ENCODE measurements at places on chromosomes 6 and 20.
A peak's percentile ranks its signal among the peaks of the same experiment; 100 is the strongest.

DNA sequence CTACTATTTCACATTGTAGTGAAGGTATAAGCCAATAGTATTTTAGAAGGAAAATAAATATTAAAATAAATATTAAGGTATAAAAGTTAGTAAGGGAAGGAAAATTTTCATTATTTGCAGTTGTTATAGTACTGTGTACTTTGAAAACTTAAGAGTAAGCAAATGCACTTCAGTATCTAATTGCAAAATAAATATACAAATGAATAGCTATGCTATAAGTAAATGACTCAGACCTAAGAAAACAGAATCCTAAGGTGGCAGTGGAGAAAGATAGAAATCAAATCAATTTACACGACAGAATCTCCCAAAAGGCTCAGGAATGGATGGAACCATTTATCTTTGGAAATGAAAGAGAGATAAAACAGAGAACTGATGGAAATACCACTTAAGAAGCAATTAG is 24.7 kb upstream of the UBR2 start:
- no peak for DNase-seq

DNA sequence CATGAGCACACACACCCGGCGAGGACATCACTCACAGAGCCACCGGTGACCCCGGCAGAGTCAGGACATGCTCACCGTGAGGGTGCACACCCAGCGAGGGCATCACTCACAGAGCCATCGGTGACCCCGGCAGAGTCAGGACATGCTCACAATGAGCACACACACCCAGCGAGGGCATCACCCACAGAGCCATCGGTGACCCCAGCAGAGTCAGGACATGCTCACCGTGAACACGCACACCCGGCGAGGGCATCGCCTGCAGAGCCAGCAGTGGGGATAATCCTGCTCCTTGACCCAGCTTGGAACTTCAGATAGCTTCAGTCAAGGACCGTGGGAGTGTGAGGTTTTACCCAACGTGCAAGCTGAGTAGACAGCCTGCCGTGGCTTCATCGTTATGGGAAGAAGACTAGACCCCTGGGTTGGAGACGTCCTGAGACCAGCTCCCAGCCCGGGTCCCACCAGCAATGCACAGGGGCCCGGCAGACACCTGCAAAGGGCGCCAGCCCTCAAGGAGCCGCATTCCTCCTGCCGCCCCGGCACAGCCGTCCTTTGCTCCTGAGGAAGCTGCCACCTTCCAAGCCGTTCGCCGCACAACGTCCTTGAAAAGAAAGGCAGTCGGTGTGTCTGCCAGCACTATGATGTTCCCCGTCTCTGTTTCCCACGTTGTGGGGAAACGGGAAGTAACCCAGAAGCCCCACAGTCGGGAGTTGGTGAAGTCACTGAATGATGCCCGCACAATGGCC is 192.3 kb downstream of the DLL1 start:
- DNase-seq, result no peak

DNA sequence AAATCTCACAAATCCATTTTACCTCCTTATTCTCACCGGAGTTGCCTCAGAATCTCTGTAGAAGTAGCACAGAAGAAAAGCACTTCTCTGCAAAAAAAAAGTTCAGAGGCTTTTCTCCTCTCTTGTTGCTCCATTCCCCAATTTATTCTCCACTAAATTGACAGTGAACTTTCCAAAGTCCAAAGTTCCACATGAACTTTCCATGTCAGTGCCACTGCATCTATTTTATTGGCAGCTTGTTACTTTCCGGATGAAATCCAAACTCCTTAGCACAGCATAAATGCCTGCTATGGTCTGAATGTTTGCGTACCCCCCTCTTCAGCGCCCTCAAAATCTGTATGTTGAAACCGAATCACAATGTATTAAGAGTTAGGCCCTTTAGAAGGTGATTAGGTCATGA is 77.0 kb upstream of the MAP7 start:
- no peak for DNase-seq

DNA sequence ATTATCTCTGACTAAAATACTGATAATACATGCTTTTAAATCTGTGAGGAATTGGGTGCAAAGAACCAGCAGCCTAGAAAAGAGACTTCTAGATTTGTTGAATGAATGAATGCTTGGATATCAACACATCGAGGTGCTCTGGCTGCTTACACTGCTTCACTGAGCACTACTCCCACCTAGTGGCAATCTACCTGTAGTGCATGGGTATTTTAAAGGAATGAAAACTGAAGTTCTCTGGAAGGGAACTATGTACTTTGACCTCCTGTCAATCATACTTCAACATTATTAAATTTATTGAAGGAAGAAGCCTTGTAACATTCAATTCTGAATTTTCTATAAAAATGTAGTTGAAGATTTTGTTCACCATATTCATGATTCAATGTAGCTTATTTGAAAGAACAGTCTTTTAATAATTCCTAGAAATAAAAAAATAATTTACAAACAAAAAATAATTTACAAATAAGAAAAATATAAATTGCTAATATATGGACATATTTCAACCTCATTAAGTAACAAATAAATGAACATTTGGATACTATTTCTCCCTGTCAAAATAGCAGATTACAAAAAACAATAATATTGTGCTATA is 111.2 kb upstream of the MMS22L start:
- no peak for DNase-seq

DNA sequence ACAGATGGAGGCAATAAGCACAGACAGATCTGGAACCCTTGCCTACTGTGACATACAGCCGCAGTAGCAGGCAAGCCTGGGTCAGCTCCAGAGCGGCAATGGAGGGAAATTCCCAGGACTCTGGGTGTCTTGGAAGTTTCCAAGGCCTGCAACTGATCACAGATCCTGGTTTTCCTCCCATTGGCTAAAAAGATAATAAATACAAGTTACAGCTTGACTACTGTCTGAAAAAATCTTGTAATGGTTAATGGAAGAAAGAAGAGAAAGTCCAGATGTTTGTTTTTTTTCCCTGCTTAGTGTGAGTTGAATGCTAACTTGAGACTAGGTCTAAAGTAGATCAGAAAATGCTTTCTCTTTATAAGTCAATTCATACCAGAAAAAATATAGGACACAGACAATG is 307.6 kb downstream of the ALDH8A1 start:
- no peak for DNase-seq

- DNase-seq, result no peak
Measured at GRCh38 chr6:35668096-35668495, 20.6 kb downstream of the FKBP5 start.

DNA sequence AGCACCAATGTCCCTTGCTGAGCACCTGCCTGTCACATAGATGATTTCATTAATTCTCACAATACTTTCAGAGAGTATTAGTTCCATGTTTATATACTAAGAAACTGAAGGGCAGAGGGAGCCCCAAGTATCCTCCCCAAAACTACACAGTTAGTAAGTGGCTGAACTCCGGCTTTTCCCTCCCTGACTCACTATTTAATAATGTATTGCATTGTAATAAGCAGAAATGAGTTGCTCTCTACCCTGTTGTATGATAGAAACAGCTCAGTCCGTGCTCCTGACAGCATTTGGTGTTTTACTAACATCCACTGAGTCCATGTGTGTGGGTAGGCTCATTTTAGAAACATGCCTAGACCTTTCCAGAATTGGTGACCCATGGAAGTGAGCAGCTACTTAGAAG is 76.8 kb downstream of the OLIG3 start:
- DNase-seq, result no peak

DNA sequence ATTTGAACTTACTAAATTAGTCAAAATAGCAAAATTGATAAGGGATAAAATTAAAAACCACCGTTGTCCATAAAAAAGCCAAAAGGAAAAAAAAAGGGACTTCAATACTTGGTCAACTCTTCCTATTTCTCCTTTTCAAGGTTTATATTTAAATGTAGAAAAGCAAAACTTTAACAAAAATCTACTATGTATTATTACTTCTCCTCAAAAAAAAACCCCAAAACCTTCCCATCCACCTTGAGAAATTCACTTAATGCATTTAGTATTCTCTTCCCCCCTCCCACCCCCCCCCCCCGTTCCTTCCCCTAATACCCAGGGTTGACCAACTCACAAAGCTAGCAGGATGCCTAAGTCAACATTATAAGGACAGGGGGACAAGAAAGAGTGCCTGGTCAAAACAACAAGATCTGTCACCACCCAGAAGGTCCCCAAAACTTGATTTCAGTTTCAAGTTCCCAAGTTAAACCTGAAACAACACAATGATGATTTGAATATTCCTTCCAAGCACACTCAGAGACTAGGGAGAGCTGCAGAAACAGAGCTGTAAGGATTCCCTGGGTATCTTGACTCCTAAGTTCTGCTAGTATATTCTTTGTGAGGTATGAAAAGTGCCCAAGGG is 14.6 kb downstream of the GMDS start:
- no peak for DNase-seq

GRCh38 chr6:78110641-78111040 is 457.8 kb downstream of the MEI4 start:
- no peak for DNase-seq

DNA sequence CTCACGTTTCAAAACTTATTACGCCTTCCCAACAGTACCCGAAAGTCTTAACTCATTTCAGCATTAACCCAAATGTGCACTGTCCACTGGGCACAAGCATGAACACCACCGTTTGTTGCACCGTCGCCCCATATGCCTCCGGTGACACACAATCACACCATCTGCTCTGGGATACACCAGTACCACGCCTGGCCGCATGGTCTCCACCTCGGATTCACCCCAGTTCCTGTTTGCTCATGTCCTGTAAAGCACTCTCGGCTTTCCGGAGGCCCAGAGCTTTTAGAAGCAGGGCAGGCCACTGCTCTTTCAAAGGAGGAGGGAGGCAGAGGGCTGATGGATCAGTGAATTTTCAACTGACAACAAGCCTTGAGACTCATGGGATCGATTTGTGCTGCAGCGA is 1570.0 kb upstream of the DEFB115 start:
- no peak for DNase-seq

- DNase-seq, result no peak
Measured at GRCh38 chr6:165662041-165662748, 846 bp downstream of the PDE10A start.

DNA sequence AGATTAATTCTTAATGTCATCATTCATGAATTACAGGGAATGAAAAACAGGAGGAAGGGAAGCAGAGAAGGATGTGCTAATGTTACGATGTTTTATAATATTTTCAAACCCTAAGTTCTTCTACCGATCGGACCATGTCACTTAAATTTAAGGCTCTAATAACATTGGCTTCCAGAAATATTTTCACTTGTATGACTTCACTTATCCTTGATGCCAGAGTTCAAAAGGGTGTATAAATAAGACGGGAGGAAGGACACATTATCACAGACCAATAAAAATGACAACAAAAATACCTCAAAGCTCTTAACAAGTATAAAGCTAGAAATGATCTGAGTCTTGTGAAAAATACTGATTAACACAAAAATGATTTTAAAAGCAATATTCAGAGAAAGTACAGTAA is 370.4 kb upstream of the CITED2 start:
- no peak for DNase-seq

DNA sequence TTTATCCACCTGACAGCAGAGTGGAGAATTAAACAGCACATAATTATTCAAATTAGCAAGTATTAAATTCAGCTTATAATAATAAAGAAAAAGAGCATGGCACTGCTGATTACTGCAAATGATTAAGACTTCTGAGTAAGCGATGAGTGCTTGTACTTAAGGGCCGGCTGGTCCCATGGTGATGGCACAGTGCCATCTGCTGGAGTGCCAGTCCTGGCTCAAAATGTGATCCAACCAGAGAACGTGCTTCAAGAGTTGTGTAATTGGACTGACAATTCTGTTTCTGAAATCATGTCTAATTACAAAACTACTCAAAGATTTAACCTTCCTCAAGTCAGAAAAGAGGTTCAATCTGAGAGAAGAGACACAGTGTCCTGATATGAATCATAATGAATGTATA is 181.6 kb upstream of the RGS17 start:
- peak; percentile 55 for DNase-seq

DNA sequence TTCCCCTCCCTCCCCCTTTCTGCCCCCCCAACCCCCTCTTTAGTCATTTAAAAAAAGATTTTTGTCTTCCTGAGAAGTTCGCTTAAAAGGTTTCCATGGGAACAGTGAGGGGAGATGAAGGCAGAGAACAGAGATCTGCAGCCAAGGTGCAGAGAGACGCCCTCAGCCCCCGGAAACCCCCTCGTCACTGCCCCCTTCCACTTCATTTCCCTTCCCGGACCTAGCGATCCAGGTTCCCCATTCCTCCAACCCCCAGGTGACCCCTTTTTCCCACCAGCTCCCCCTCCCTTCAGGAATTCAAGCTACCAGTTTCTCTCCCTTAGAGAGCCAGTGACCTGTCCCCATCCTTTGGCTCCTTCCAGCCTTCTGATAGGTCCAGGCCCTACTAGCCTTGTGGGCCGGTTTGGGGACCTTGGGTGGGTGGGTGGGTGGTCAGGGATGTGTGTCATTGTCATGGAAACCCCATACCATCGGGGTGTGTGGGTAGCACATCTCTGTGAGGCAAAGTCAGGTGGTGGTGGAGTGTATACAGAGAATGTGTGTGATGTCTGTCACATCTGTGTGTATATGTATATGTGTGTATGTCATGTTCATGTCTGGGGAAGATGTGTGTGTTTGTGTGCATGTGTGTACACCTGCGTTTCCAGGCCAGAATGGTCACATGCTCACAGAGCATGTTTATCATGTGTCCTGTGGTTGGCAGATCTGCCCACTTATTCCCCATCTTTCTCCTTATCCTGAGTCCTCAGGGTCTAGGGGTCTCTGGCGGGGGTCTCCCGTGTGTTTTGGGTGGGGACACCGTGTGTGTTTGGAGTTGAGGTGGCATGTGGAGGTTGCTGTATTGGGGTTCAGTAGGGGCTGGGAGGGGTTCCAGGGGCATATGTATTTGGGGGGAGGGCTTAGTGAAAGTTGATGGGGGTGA is 7.0 kb downstream of the SYNGAP1 start:
- no peak for DNase-seq

- no peak for DNase-seq
Measured at GRCh38 chr6:132866762-132867449, 52.5 kb downstream of the RPS12 start.

GRCh38 chr6:9783567-9783966 is 631.3 kb downstream of the TFAP2A start:
- DNase-seq, result no peak

DNA sequence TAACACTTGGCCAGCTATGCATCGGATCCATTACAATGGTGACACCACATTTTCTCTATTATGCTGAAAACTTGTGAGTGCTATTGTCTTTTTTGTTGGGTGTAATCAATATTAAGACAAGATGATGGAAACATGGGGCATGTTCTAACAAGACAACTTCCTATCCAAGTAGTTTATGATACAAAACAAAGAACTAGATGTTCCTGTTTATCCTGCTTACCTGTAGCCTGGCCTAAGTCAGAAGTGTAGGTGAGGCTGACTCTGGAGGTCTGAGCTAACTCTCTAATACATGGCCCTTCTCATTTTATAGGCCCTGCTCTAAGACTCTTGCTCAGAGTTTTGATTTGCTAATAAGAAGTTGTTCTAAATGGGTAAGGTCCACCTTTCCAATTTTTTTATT is 242.4 kb upstream of the STXBP5 start:
- no peak for DNase-seq

- no peak for DNase-seq
Measured at GRCh38 chr6:3627956-3628835, 123.3 kb downstream of the PXDC1 start.

All from NCI-H1436 treated with DMSO at 0.1 percent for 48 hours (cell line).